ENCODE measurements at places on chromosomes 3 and 15.

- H3K27ac ChIP-seq = no peak overlapping the region
- H3K4me3 ChIP-seq = no peak overlapping the region
- no peaks in the 10 kb centered on the region for H3K36me3 ChIP-seq
- DNase-seq = no peak
- H3K4me1 ChIP-seq = no peaks in the 10 kb centered on the region
These were observed 195.4 kb downstream of the FMN1 start for GRCh38 chr15:32998979-32999672.

GRCh38 chr3:12483872-12484197 is 445 bp upstream of the TSEN2 start:
- H3K36me3 ChIP-seq = peaks cover 8% of the 10 kb centered on the region
- no peak for DNase-seq
- peak overlapping the region; percentile 93 for H3K4me3 ChIP-seq
- peak overlapping the region; percentile 82 for H3K27ac ChIP-seq
- peaks cover 44% of the 10 kb centered on the region for H3K4me1 ChIP-seq

GRCh38 chr3:39186692-39187151 is 5.7 kb downstream of the XIRP1 start:
- peaks cover 9% of the 10 kb centered on the region for H3K4me1 ChIP-seq
- H3K27ac ChIP-seq = no peak overlapping the region
- no peak overlapping the region for H3K4me3 ChIP-seq
- no peak for DNase-seq
- H3K27me3 ChIP-seq = no peaks in the 10 kb centered on the region
- no peaks in the 10 kb centered on the region for H3K36me3 ChIP-seq

- H3K4me1 ChIP-seq = peaks cover 73% of the 10 kb centered on the region
- no peaks in the 10 kb centered on the region for H3K27me3 ChIP-seq
- no peak for DNase-seq
- peak overlapping the region; percentile 98 for H3K27ac ChIP-seq
- peak overlapping the region; percentile 52 for H3K4me3 ChIP-seq
These were observed 4.5 kb downstream of the HDC start for GRCh38 chr15:50260969-50261496.

DNA sequence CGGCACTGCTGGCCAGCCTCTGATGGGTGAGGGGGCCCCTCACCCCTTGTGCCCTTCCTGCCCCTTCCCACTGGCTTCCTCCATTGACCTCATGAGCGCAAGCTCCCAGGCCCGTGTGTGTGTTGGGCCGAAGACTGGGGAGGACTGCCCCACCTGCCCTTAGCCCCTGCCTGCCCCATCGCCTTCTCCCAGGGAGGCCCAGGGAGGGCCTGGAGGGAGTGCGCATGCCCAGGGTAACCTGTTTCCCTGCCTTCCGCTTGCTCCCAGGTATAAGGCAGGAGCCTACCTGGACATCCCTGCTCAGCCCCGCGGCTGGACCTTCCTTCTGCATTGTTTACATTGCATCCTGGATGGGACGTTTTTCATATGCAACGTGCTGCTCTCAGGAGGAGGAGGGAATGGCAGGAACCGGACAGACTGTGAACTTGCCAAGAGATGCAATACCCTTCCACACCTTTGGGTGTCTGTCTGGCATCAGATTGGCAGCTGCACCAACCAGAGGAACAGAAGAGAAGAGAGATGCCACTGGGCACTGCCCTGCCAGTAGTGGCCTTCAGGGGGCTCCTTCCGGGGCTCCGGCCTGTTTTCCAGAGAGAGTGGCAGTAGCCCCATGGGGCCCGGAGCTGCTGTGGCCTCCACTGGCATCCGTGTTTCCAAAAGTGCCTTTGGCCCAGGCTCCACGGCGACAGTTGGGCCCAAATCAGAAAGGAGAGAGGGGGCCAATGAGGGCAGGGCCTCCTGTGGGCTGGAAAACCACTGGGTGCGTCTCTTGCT is 8.8 kb downstream of the DLL4 start:
- peak; percentile 32 for DNase-seq
- H3K27ac ChIP-seq = no peak overlapping the region
- H3K36me3 ChIP-seq = no peaks in the 10 kb centered on the region
- H3K27me3 ChIP-seq = peaks cover 4% of the 10 kb centered on the region
